Stimulated activated CD4-positive, alpha-beta T cell treated with anti-CD3 and anti-CD28 coated beads, Interleukin-12 subunit alpha, Interleukin-12 subunit beta, amount 100 ng/mL, for 24 hours (primary cell): ENCODE measurements at places on chromosomes 6 and 20.

- no peak for DNase-seq
These were observed 350.1 kb upstream of the HSF2 start for GRCh38 chr6:122049341-122049740.

DNA sequence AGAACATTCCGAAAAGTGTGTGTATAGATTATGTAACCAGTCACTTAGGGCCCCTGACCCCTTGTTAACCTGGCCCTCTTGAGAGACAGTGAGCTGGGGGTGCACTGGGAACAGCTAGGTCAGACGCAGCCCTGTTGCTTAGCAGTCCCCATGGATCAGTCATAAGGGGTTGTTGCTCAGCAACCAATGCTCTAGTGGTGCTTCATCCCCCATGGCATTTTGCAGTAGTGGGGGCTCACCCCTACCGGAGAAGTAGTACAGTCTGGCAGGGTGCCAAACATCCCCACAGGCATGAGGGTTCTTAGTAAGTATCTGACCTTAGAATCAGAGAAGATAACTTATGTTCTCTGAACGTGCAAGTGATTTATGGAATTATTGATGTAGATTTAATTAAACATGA is 12.3 kb downstream of the PKIB start:
- DNase-seq: no peak

DNA sequence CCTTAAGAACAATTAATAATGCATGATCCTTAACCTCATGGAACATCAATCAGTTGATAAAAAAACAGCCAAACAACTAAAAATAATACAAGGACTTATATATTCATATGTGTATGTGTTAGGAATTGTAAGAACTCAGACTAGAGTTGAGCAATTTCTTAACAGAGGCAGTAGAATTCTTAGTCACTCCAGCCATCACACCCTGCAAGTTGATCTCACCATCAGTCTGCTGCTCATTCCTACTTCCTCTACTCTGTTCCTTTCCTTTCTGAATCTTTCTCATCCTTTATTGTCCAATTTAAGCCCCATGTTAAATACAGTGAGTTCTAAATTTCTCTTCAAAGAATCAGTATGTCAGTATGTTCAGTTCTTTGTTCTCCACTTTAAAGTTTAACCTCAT is 2.6 kb downstream of the ZNF165 start:
- DNase-seq: no peak

GRCh38 chr6:165849534-165850430 is 186.7 kb upstream of the PDE10A start:
- DNase-seq: no peak

- no peak for DNase-seq
These were observed 519.4 kb upstream of the JAG1 start for GRCh38 chr20:11193241-11193640.

DNA sequence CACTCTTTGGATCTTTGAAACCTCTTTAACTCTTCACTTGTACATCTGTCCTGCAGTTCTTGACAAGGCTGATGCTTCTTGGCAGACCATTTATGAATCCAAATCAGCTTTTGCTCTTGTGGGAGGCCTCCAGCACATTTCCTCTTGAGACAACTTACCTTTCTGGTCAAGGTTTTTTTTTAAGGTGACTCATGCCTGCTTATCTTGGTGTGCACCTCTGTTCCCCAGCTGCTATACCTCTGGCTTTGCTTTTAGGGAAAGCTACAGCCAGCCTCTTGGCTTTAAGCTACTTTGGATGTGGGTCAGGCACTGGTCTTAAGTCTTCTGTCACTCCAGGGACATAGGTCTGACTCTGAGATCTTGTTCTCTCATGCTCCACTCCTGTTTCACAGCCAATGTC is 106.5 kb downstream of the PHF3 start:
- no peak for DNase-seq

DNA sequence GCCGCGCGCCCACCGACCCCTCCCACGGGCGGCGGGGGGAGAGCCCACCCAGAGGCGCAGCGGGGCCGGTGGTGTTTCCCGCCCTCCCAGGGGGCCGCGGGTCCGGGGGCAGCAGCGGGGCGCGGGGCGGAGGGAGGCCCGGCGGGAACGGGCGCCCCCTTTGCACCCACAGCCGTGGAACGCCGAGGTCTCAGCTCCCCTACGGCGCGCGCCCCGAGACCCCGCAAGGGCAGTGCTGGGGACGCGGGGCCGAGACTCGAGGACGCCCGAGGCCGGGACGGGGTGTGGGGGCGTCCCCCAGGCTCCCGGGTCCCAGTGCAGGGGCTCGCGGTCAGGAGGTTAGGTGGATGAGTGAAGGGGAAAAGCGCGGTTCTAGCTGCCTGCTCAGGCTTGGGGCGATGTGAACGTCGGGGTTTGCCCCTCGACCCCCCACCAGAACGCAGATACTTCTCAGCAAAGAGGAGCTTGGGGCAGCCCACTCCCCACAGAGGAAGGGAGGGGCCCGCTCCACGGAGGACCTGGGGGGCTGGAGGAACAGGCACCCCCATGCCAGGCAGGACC is 65.5 kb upstream of the BHLHE23 start:
- DNase-seq: no peak

DNA sequence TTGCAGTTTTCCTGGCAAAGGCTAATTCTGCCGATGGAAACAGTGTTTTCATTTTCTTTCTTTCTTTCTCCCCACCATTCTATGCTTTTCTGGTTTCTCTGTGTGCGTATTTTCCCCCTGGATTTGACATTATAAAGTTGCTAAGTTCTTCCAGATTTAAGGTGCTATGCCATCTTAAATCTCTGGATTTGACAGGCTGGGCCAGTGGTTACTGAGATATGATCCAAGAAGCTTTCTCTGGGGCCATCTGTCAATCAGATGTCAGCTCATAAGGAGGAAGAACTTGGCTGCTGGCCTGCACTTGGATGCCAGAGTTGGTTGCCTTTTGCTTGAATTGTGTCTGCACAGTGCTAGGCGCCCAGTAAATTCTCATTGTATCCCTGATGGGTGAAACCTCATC is 39.7 kb downstream of the SLC2A10 start:
- no peak for DNase-seq

- DNase-seq: no peak
These were observed 48.5 kb downstream of the STK4 start for GRCh38 chr20:45014671-45015415.

- no peak for DNase-seq
These were observed 185.2 kb downstream of the ALDH8A1 start for GRCh38 chr6:134764741-134765140.

DNA sequence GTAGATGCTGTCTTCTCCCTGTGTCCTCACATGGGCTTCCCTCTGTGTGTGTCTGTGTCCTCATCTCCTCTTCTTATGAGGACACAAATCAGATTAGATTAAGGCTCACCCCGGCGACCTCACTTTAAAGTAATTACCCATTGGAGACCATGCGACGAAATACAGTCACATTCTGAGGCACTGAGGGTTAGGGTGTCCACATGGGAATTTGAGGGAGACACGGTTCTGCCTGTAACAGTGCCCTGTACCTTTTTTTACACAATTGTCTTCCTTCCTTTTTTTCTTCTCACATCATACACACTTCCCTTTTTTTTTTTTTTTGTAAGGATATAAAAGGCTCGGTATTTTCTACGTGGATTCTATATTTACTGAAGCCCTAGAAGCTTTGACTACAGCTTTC is 48.9 kb downstream of the DEK start:
- DNase-seq: no peak

GRCh38 chr6:79082304-79082703 is 4.2 kb upstream of the PHIP start:
- DNase-seq: no peak

GRCh38 chr6:72561629-72562028 is 60.2 kb upstream of the KCNQ5 start:
- DNase-seq: no peak

DNA sequence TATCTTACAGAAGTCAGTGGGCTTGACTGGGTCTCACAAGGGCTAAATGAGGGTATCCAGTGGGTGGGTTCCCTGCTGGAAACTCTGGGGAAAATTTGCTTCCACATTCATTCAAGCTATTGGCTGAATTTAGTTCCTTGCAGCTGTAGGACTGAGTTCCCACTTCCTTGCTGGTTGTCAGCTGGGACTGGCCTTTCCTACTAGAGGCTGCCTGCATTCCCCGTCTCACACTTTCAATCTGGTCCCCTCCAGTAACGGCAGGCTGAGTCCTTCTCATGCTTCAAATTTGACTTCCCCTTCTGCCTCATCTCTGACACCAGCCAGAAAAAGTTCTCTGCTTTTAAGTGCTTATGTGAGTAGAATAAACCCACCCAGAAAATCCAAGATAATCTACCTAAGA is 4.4 kb downstream of the CSNK2A1 start:
- no peak for DNase-seq

GRCh38 chr6:35718911-35719381 is 17.9 kb upstream of the ARMC12 start:
- DNase-seq: no peak

- DNase-seq: no peak
These were observed 48.1 kb upstream of the MBOAT1 start for GRCh38 chr6:20260360-20260759.

DNA sequence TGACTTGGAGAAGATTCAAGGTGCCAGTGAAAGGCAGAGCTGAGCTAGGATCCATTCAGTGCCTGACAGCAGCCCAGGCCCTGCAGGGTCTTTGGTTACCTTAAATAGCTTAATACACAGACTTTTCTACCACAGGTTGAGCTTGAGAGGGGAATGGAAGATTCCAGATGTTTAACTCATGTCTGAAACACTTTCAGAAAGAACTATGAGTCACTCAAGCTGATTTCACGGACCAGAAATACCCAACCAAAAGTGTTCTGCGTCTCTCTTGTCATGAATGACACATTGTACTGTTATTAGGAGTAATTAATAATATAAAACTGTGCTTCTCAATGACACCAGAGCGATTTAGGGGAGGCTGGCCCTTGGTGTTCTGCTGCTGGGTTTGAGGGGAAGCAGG is 6.4 kb upstream of the PMEPA1 start:
- no peak for DNase-seq

- DNase-seq: no peak
These were observed 98.4 kb downstream of the IPCEF1 start for GRCh38 chr6:154258064-154258757.

DNA sequence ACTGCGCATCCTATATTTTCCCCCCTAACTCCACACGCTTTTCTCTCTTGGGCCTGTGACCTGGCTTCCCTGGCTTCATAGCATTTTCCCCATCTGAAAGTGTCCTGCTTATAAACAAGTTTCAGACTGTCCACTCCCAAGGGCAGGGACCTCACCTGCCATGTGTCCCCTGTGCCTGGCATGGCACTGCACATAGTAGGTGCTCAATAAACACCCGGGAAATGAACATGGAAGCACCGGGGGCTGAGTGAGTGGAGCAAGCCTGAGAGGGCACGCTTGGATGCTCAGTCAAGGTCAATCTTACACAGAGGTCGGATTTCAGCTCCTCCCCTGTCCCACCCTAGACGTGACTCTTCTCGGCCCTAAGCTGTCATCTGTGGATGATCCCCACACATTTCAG is 96.9 kb downstream of the NFATC2 start:
- DNase-seq: no peak

GRCh38 chr20:5779071-5779900 is 29.1 kb downstream of the SHLD1 start:
- no peak for DNase-seq

- DNase-seq: no peak
These were observed 186.1 kb upstream of the RIN2 start for GRCh38 chr20:19571996-19572395.

GRCh38 chr6:16841241-16841640 is 80.0 kb upstream of the ATXN1 start:
- DNase-seq: no peak

GRCh38 chr6:136007345-136007744 is 155.8 kb downstream of the PDE7B start:
- no peak for DNase-seq

- DNase-seq: no peak
These were observed 151.5 kb downstream of the CD24 start for GRCh38 chr6:106823058-106823457.

DNA sequence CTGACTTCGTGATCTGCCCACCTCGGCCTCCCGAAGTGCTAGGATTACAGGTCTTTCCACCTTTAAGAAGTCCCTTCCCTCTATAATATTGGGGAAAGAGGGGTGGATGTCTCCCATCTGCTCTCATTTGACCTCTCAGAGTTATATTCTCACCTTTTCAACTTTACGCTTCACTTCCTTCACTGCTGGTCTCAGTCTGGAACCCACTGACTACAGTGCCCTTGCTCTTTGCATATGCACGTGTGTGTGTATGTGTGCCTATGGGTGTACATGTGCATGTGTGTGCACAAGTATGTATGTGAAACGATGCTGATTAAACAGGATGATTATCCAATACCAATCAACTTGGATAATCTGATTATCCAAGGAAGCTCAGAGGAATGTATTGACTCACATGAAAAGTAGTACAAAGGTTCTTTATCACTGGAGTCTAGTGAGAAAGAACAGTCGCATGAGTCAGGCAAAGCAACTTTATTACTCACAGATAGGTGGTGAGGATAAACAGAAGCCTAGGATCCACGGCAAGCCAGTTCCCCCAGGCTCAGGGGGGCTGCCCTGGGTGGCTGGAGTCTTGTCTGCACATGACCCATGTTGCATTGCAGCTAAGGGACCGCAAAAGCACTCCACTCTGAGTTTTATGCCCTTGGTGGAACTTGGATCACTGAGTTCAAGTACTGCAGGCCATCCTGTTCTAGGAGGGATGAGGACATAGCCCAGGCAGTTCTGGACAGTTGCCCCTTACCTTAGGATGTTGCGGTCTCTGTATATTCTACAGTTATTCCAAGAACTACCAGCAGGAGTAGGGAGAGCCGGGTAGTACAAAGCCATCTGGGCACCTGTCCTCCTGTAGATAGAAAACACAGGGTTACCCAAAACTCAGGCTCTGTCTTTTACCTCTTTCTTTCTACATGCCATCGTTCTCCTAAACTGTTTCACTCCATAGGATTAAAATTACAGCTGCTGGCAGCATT is 50.9 kb downstream of the SNRNP48 start:
- DNase-seq: no peak

DNA sequence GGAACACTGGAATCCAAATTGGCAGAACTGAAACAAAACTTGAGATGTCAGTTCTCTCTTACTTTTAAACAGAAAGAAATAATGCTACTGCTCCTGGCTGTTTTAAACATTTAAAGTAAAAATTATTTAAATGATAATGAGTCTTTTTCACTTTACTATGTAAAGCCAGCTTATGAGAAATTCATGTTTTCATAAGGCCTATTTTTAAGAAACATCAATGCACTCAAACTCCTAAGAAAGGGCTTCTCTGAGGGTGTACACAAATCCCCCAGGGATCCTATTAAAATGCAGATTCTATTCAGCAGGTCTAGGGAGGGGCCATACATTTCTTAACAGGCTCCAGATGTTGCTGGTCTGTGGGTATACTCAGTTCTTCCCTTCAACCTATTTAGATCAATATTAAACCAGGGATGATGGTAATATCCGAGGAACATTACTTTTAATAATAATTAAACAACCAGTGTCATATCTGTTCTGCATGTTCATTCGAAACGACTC is 2.3 kb downstream of the FERMT1 start:
- DNase-seq: no peak

- DNase-seq: no peak
These were observed 50.6 kb upstream of the SLC32A1 start for GRCh38 chr20:38673725-38674091.

DNA sequence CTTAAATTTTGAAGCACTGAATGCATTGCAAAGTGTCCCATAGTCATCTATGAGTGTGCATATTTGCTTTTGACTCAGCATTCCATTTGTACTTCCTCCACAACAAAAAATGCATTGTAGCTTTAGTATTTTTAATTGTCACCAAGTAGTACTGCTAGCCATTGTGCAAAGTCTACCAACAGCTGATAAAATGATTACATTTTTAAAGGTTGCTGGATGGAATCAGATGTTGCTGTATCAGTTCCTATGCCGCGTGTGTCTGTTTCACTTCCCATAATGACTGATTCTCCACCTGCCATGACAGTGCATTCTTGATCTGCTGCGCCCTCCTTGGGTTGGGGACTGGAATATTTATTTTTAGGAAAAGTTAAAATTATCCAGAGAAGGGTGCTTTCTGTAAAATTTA is 41.2 kb downstream of the SLX4IP start:
- no peak for DNase-seq
